Cerebellar nuclear complex (tissue), 1 donor: ENCODE measurements at places on chromosomes 2 and 18.

GRCh38 chr2:6937582-6937981, 20.4 kb downstream of the RNF144A start:
- no peak for DNase-seq

- DNase-seq: no peak
Observed at GRCh38 chr2:184444623-184445223, 153.6 kb upstream of the ZNF804A start.

DNA sequence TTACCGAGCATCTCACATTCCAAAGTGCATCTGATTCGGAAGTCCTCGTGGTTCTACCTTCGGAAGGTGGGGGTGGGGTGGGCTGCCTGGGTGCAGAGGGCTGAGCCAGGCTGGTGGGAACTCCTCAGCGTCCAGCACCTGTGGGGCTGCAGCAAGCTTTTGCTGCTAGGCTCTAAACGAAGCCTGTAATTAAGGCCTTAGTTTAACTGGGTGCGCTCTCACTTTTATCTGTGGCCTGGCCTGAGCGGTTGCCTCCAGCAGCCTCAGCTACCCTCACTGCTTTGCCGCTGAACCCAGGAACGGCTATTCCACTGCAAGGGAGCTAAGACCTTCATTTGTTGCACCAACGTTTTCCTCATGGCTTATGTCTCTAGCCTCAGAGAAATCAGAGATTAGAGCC, 48.4 kb downstream of the TMEM17 start:
- no peak for DNase-seq

GRCh38 chr2:105584435-105585010, 160.2 kb upstream of the NCK2 start:
- DNase-seq: no peak

GRCh38 chr2:16134436-16135165, 194.3 kb downstream of the MYCN start:
- no peak for DNase-seq

DNA sequence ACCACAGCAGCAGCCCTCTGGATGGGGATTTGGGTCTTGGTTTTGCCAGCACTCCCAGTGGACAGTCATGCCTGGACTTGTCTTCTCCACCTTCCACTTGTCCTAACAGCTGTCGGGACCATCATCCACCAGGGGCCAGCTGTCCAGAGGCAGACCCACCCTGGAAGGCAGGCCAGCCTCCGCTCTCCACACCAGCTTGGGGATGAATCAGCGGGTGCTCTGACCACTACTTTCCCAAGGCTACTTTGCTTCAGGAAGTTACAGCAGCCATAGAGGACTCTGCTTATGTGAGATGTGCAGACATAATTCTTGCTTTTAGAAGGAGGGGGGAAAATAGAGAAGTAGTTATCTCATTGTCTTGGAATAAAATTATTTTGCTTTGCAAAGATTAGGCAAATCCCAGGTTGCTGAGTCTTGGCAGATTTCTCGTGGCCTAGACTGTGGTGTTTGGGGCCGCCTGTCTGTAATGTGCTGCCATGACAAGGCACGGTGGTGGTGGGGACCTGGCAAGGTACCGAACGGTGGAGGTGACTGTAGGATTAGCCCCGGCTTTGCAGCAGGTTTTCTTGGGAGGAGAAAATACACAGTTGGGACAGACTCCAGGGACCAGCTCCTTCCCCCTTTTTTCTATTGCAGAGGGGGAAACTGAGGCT, 148.7 kb downstream of the AGAP1 start:
- DNase-seq: no peak

DNA sequence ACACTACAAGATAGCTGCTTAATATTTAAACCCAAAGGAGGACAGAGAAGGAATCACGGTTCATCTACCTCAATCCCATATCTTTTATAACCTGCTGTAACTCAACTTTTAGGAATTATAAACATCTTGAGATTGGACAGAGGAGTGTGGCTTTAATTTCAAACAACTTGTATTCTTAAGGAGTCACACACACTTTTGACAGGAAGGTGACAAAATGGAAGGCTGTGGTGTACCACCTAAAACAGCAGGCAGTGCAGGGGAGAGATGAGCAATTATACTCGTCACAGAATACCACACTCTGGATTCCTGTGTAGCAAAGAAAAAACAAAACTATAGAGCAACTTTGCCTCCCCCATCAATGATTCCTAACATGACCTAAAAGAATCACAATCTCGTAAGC, 194.8 kb downstream of the ZEB2 start:
- DNase-seq: no peak

DNA sequence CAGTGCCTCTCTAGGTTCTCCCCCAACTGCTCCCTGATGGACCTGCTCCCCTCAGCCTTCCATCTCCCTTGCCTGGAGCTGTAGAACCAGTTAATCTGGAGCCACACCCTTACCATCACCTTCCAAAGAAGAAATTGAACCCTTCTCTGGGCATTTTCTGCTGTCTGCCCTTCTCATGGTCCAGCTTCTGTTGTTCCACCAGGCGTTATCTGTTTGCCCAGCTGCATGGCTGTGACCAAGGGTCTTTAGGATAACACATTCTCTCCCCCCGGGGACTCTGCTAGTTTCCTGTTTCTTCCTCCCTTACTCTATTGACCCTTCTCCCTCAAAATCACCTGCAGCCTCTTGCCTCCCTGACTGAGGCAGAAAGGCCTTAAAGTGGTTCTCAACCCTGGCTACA, 3.2 kb upstream of the ANKRD53 start:
- DNase-seq: no peak

GRCh38 chr2:152483276-152484063, 148.5 kb downstream of the FMNL2 start:
- no peak for DNase-seq

DNA sequence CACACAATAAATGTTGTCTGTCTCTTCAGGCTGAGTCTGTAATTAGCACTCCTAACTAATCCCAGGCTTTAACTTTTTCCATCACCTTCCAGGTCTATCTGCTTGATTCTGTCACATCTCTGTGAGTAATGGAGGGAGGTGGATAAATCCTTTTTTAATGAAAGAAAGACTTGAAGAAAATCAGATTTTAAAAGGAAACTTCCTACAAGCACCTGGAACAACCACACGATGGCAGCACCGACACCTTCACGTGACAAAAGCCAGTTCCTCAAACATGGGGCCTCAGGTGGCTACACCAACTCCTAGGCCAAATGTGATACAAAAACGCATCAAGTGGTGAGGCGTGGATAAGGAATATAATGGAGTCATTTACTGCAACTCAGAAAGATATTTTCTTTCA, 41.8 kb downstream of the TGFBRAP1 start:
- no peak for DNase-seq
